ENCODE measurements at places on chromosomes 2 and 18. TPM values are rescaled to one million over a fixed set of nuclear protein-coding genes. Genes with fewer than 3 reads are reported as not detected.
A peak's percentile ranks its signal among the peaks of the same experiment; 100 is the strongest.

GRCh38 chr2:217412721-217413120, 552.9 kb upstream of the TNP1 start:
- DNase-seq = no peak
- peaks cover 3% of the 10 kb centered on the region for H3K4me1 ChIP-seq
- H3K27me3 ChIP-seq = no peaks in the 10 kb centered on the region

GRCh38 chr2:127388423-127389164, 819 bp upstream of the MAP3K2 start:
- H3K27ac ChIP-seq = peak overlapping the region; percentile 30
- no peaks in the 10 kb centered on the region for H3K36me3 ChIP-seq
- H3K4me3 ChIP-seq = peak overlapping the region; percentile 100
- no peaks in the 10 kb centered on the region for H3K27me3 ChIP-seq
- H3K4me1 ChIP-seq = peaks cover 9% of the 10 kb centered on the region
- no peak for DNase-seq

Gene ITGA4
- total RNA-seq = 22.7 TPM

DNA sequence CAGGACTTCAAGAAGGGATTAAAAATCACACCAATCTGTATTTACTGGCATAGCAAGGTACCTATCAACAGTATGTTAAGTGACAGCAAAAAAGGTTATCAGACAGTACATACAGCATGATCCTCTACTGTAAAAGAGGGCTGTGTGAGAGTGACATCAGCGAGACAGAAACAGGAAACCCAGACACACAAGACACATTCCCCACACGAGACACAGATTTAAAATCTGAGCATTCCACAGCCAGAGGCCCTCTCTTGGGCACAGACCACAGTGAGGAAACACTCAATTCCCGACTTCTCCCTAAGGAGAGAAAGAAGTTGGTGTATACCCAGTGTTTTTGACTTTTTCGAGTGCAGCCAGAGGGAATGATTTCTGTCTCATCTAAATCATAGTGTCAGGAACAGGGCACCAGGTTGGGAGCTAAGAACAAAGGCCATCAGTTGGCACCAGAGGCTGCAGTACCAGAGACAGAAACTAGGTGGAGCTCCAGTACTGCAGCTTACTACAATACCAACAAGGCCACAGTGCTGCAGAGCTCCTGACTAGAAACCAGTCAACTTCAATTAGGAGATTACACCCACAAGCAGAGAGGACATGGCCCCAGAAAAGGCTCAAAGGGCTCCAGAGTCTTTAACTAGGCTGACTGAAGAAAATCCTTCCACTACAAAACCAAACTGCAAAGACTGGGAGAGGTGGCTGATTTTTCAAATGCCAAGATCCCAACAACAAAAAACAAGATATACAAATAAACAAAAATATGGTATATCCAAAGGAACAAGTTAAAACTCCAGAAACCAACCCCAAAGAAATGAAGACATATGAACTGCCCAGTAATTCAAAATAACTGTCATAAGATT, 41.0 kb downstream of the UNC50 start:
- no peak overlapping the region for H3K27ac ChIP-seq
- H3K36me3 ChIP-seq = no peaks in the 10 kb centered on the region
- peaks cover 9% of the 10 kb centered on the region for H3K27me3 ChIP-seq
- DNase-seq = peak; percentile 64

Gene PMAIP1
- total RNA-seq = 10.6 TPM

Gene CDKL4
- 0.12 TPM for total RNA-seq

GRCh38 chr2:231732604-231733003, 24.3 kb downstream of the PTMA start:
- H3K27me3 ChIP-seq = no peaks in the 10 kb centered on the region
- no peaks in the 10 kb centered on the region for H3K4me1 ChIP-seq
- no peak for DNase-seq
- no peaks in the 10 kb centered on the region for H3K36me3 ChIP-seq
- no peak overlapping the region for H3K27ac ChIP-seq
- H3K4me3 ChIP-seq = no peak overlapping the region
